Activated CD4-positive, alpha-beta T cell treated with anti-CD3 and anti-CD28 coated beads, Interleukin-2, amount 50 U/mL, for 1 hour (primary cell): ENCODE measurements at places on chromosomes 12 and 14.

DNA sequence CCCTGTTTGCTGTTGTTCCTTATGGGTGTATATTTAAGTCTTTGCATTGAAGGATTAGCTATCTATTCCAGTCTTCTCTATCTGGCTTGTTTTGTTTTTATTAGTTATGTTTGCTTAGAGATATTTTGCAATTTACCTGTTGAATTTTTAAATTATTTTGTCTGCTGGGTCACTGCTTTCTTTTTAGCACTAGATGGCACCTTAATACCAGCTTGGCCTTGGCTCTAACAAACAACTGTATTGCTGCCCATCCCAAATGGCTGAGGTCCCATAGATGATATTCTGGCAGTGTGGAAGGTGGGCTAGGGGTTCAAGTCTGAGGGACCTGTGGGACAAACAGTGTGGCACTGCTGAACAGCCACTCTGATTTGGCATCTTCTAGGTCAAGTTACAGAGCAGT is 144.0 kb upstream of the FBXO33 start:
- no peak for DNase-seq

DNA sequence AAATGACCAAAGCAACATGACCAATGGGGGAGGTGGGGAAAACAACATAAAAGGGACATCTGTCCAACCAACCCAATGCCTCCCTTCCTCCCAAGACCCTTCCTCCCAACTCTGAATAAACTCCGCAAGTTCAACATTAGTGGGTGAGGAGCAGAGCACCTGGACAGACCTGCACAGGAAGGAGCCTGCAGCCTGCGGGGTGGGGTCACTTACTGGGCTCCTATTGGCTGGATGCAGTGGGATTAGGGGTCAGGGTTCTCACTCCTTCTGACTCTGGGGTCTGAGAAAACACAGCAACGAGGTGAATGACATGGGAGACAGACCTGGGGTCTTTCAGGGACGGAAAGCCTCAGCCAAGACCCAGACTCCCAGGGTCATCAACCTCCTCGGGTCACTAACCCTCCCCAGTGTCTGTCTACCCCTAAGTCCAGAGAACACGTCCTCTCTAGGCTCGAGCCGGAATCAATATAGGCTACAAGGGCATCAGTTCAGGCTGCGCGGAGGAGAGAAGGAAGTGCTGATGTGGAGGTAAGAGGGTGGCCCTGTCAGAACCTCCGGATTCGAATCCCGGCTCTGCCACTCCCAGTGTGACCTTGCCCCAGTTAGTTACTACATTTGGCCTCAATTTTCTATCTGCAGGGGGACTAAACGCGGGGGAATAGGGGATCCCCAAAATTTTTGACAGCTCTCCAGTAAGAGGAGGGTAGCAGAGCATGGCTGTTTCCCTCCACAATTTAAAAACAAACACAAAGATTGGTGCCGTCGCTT is 860 bp downstream of the NDRG2 start:
- DNase-seq = peak; percentile 21

- DNase-seq = no peak
Measured at GRCh38 chr14:100823413-100824080, 2.4 kb upstream of the MEG3 start.

GRCh38 chr14:23396781-23397407 is 11.2 kb downstream of the MYH6 start:
- DNase-seq = no peak

DNA sequence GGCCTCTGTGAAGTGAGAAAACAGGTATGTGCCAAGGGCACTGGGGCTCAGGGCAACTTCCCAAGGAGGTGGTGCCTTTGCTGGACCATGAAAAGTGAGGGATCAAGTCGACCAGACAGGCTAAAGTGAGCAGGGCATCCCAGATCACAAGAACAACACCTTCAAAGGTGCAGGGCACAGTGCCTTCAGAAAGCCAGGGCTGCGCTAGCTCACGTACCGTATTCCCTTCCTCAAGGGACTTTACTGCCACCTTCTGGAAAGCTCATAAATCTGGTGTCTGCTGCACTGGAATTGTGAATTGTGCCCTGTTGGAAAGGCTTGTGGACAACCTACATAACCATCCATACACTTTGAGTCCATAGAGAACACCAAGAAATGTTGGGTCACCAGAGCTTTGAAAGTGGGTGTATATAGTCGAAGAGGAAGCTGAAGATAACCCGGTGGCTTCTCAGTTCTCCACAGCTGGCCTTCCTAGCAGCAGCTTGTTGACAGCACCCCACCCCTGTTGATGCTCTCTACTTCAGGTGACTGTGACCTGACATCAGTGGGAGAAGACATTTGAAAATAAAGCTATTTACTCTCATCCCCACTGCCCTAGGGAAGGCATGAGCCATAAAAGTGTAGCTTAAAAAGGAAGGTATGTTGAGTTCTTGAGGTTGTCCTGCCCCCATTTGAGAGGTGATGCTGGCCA is 24.5 kb downstream of the FIGNL2 start:
- peak; percentile 16 for DNase-seq

GRCh38 chr14:103402695-103403094 is 17.5 kb downstream of the MARK3 start:
- no peak for DNase-seq

- no peak for DNase-seq
Measured at GRCh38 chr12:63931703-63932102, 87.2 kb downstream of the SRGAP1 start.

- DNase-seq = no peak
Measured at GRCh38 chr14:60093606-60094005, 1.9 kb downstream of the PCNX4 start.

DNA sequence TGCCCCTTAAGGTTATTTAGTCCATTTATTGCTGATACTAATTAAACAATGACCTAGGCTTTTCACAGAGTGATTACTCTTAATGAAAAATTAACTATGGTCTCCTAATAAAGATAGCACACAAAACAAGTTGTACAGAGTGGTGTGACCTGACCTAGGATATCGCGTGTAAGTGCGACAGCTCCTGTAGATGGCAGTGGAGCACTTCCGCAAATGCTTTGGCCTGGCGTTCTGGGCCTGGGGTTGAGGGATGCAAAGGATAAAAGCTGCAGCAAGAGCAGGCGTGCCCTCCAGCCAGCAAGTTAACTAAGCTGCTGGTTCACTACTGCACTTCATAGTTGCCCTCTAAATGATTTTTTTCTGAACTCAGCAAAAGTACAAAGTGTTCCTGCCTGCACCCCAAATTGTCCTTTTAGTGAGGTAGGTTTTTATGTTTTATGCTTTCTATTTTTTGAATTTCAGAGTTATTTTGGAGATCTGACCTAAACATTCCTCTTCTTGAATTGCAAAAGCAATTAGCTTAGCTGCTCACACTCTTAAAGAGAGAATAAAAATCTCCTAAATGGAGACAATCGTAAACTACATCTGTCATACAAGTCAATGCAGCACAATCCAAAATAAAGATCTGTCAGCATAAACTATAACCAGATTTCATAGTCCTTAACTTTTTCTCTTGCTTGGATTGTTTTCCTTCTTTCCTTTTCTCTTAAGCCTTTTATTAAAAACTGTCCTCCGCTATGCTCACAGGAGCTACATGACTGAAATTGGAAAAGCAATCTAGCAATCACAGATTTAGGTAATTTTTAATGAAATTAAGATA is 379.6 kb downstream of the LRIG3 start:
- no peak for DNase-seq

DNA sequence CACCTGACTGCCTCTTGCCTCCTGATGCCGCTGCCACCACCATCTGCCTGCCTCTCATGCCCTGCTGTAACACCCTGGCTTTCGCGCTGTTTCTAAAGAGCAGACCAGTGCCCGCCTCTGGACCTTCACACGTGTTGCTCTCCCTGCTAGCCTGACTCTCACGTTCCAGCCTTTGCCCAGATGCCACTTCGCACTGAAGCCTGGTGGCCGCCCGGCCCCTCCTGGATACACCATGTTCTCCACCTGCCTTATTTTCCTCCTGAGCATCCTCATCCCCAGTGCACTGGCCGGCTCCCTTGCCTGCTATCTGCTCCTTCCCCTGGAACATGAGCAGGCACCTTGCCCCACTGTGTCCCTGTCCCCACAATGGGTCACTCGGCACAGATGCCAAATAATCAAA is 146.5 kb downstream of the PIWIL1 start:
- no peak for DNase-seq

DNA sequence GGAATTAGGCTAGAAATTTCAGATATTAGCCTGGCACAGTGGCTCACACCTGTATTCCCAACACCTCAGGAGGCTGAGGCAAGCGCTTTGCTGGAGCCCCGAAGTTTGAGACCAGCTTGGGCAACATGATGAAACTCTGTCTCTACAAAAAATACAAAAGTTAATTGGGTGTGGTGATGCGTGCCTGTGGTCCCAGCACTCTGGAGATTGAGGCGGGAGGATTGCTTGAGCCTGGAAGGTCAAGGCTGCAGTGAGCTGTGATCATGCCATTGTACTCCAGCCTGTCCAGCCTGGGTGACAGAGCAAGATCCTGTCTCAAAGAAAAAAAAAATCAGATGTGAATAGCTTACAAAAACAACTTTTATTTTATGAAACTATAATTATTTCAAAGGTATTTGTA is 15.1 kb downstream of the FRMD6 start:
- DNase-seq = no peak

- no peak for DNase-seq
Measured at GRCh38 chr12:38279756-38280155, 36.8 kb upstream of the ALG10B start.

DNA sequence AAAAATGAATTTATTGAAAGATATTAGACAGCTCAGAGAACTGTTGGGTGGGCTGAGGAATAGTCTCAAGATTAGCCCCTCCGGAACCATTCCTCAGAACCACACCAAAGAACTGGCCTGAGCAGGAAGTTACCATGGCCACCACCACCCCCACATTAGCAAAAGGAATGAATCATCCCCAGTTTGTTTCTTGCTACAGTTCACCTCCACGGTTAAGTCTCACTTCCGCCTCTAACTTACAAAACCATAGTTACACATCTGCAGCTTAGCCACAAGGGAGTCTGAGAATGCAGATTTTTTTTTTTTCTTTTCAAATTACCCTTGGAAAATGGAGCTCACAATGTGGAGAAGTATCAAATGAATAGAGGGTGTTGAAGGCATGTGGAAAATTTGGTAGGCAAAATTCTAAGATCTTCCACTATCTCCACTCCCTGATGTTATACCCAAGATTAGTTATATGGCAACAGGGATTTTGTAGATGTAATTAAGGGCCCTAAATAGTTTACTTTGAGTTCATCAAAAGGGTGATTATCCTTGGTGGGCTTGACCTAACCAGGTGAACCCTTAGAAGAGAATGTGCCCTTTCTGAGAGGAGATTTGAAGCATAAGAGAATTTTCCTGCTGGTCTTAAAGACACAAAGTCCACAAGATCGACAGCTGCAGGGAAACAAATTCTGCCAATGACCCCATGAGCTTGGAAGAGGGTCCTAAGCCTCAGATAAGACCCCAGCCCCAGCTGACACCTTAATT is 129.8 kb upstream of the KRR1 start:
- no peak for DNase-seq

GRCh38 chr14:65847075-65847847 is 434.7 kb downstream of the FUT8 start:
- DNase-seq = peak; percentile 59

GRCh38 chr12:66589095-66589494 is 89.8 kb downstream of the GRIP1 start:
- DNase-seq = no peak

DNA sequence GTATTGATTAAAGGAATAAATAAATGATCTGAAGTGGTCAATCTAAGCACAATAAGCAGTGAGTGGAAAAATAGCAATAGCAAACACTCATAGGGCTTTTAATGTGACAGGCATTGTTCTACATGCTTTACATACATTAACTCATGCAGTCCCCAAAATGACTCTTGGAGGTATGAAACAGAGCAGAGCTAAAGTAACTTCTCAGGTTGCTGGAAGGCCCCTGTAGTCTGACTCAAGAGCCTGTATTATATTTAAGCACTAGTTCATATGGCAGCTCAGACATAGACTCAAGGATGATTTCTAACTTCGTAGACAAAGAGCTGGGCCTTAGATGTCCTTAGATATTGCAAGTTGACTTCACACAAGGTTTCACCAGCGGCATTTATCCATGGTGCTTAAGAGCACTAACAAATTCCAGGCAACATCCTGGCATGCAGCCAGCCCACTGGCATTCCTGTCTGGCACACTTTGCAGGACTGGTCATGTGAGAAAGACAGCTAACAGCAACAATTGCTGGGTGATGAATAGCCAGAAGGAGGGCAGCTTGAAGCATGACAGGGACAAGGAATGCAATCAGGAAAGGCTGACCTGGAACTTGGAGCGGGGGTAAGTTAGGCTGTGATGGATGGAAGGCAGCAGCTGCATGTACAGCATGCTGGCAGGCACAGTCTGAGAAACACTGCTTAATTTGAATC is 22.9 kb upstream of the KTN1 start:
- DNase-seq = no peak

- DNase-seq = no peak
Measured at GRCh38 chr14:95190857-95191256, 33.5 kb upstream of the DICER1 start.

GRCh38 chr12:124443931-124444712 is 123.3 kb downstream of the NCOR2 start:
- DNase-seq = no peak

GRCh38 chr12:131855521-131856142 is 27.4 kb downstream of the MMP17 start:
- no peak for DNase-seq

GRCh38 chr14:70706177-70706576 is 64.5 kb downstream of the TTC9 start:
- no peak for DNase-seq

DNA sequence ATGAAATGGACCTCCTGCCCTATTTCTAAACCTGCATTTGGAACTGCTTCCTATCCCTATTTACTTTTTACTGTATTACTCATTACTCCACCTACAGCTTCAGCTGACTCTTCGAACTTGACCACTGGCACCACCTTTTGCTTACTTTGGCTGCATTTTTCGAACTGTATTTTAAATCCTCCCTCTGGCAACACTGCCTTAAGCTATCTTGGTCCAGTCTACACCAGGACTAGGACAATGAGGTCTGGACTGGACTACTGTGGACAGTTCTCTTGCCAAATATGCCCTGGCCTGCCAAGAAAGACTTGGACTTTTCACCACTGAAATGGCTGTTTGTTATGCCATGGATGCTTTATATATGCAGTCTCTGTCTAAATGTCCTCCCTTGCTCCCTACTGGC is 328.1 kb downstream of the BTG1 start:
- no peak for DNase-seq

- DNase-seq = no peak
Measured at GRCh38 chr14:61408498-61408897, 87.1 kb downstream of the PRKCH start.

GRCh38 chr12:101948365-101948764 is 71.0 kb downstream of the DRAM1 start:
- DNase-seq = no peak
